HCEC 1CT (cell line): ENCODE measurements at places on chromosomes 2 and 18.

DNA sequence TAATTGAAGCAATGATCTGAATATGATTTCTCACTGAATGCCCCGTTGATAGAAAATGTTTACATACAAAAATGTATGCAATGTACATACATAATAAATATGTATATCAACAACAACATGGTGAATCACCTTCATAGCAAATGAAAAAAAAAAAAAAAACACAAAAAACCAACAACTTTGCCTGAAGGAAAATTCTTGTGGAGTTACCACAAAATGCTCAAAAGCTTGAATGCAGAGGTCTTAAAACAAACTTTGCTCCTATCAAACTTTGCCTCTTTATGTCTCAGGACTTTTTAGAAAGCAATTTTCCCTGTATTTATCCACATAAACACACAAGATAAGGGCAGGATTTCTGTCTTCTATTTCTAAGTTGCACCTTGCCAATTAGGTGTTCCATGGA, 92.9 kb upstream of the SIX2 start:
- no peak for DNase-seq

GRCh38 chr18:11948852-11949523, 32.3 kb upstream of the IMPA2 start:
- peak; percentile 69 for DNase-seq

GRCh38 chr2:230435431-230435830, 19.4 kb downstream of the SP100 start:
- no peak for DNase-seq

DNA sequence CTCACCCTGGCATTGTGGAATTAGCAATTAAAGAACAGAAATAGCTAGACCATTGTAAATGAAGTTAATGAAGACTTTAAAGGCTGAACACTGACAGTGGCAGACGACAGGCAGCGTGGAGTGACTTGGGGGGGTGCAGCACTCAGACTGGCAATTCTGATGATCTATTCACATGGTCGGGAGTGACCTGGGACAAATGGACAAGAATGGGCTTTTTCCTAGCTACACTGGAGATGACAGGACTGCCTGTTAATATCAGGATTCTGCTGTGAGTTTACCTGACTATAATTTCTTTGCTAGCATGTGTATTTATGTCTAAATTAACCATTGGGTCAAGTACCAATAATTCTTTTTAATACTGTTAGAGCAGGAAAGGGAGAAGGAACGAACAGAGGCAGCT, 199.6 kb downstream of the FBXO15 start:
- no peak for DNase-seq

- no peak for DNase-seq
Observed at GRCh38 chr2:235597081-235597615, 103.3 kb downstream of the AGAP1 start.

DNA sequence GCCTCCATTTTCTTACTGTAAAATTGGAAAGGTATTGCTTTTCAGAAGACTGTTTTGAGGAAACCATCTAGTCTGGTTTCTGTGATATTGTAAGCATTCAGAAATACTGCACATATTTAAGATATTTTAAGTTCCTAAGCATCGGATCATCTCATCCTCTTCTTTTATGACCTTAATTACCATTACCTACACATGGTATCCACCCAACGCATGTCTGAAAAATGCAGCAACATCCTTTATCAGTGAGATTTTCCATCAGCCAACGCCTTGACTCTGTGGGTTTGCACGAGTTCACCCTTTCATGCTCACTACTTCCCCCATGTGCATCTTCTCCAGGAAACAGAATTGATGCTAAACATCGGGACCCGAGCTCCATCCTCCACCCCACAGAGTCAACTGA, 84.3 kb downstream of the COL4A4 start:
- no peak for DNase-seq

DNA sequence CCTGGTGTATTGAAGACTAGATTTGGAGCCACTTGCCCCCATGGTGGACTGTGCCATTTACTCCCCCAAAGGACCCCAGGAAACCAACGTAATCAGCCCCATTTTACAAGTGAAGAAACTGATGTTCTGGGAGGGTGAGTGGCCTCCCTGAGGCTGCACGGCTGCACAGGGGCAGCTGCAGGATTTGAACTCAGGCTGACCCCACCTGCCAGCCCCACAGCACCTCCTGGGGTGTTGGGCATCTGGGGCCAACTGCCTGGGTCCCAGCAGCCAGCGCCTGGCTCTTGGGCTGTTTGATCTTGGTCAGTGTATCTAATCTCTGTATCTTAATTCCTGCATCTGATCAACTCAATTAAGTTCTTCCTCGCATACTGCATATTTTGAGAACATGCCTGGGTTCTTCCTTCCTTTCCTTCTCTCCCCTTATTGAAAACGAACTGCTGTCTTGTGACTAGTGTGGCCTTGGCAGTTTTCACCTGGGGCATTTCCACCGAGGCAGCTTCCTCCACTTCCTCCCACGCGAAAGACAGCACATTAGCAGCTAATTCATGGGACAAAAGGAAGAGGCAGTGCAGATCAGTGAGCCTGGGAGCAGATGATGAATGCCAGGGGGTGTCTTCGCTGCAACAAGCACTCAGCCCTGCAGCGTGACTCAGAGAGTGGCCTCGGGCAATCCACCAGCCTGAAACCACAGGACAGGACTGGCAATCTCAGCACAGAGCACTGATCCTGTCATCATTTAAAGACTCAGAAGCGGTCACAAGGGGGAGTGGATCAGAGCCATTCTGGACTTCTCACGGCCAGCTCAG, 184.1 kb upstream of the RAB12 start:
- no peak for DNase-seq

DNA sequence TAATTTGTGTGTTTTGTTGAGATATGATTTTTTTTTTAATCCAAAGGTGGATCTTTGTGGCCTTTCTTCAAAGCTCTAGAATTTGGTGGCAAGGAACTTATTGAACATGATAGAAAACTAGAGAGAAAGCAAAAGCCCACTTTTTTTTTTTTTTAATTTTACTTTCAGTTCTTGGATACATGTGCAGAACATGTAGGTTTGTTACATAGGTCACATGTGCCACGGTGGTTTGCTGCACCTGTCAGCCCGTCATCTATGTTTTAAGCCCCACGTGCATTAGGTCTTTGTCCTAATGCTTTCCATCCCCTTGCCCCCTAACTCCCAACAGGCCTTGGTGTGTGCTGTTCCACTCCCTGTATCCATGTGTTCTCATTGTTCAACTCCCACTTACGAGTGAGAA, 135.9 kb downstream of the RHBDD1 start:
- DNase-seq = no peak

GRCh38 chr2:145797692-145798091, 1277.8 kb upstream of the ZEB2 start:
- DNase-seq = no peak

DNA sequence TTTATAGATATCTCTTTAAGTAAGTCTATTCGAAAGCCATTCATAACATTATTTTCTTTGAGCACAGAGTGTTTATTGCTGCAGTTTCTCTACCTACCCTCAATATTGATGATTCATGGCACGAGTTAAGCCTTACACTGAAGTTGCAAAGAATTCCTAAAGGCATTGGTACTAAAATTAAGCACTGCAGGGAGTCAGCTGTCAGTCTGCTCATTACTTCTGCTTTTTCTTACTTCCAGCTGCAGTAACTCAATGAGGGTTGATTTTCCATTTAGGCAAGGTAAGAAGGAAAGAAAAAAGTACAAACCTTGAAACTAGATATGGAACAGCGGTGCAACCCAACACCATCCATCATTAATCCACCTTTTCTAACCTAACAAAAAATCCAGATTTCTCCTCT, 65.2 kb downstream of the RNF152 start:
- no peak for DNase-seq

GRCh38 chr2:129764376-129765325, 214.8 kb upstream of the RAB6C start:
- DNase-seq = no peak

GRCh38 chr2:132849118-132849517, 179.1 kb upstream of the LYPD1 start:
- no peak for DNase-seq

DNA sequence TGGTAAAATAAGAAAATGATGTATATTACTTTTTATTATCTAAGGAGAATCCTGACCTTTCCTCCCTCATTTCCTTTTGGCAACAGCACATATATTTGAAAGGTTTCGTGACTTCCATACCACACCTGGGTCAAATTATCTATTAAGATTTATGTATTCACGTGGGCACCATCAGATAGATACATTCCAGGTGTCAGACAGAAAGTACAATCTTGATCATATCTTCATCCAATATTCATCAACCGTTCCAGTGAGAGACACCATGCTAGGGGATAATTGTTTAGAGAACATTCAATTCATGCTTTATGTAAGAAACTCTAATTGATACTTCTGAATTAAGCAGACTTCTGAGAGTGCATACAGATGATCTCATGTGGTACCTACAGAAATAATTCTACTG, 73.7 kb downstream of the SCN9A start:
- no peak for DNase-seq

- DNase-seq = no peak
Observed at GRCh38 chr2:10417551-10418335, 30.4 kb downstream of the ODC1 start.

- DNase-seq = no peak
Observed at GRCh38 chr2:39491653-39492052, 54.6 kb upstream of the MAP4K3 start.

DNA sequence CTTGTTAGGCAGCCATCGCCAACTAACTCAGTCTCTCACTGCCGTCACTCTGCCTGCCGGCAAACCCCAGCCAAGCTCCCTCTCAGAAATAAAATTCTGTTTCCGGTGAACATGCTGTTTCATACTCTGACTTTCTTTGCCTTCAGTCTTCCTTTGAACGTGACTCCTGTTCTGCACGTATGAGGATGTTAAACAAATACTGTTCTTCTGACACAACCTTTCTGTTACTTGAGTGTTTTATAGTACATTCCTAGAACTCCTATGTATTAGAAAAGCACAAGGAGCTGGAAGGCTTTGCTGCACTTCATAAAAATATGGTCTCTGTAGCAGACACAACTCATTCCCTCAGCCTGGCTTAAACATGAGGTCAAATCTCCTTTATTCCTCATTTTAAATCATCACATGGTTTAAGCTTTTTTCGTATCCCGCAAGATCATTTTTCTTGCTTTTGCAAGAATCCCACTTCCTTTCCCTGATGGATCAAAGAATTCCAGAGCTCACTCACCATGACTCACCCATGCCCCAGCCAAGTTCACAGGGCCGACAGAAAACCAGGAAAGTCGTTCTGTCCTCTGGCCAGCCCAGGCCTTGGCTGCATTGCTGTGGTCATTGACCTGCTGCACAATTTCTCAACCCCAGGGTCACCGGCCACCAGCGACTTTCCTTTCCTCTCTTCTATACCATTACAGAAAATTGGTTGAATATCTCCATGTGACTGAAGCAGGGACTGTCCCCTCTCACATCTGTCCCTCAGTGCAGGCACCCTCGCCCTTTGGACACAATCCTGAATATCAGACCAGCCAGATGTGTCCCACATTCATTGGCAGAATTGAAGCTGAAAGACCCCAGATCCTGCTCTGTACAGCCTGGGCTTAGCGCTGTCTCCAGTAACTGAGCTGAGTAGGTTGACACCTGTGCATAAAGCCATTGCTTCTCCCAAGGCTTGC, 183.1 kb upstream of the ARL4C start:
- peak; percentile 99 for DNase-seq

- peak; percentile 67 for DNase-seq
Observed at GRCh38 chr2:238256594-238257104, 16.8 kb upstream of the HES6 start.

DNA sequence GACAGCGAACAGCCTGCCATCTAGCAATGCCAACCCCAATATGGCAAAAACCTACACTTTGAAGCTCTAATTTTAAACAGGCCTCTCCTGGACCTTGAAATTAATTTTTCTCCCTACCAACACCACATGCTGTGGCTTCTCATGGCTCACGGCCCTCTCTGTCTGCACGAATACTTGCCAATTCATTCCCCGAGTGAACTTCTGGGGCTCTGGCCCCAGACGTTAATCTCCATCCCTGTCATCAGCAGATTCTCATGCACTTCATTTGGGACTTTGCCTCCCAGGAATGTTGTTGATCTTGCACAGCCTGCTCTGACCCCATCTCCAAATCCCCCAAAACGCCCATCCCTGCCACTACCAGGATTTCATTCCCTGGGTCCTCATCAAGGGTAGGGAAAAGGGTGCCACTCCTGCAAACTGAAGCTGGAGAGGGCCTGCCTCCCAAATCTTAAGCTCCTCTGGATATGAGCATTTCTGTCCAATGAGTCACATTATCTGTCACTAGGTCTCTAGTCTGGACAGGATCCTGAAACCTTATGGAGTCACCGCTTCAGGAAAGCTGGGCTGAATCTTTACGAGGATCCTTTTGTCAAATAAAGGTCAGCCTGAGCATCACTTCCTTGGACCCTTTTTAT, 10.4 kb downstream of the FIGLA start:
- no peak for DNase-seq

DNA sequence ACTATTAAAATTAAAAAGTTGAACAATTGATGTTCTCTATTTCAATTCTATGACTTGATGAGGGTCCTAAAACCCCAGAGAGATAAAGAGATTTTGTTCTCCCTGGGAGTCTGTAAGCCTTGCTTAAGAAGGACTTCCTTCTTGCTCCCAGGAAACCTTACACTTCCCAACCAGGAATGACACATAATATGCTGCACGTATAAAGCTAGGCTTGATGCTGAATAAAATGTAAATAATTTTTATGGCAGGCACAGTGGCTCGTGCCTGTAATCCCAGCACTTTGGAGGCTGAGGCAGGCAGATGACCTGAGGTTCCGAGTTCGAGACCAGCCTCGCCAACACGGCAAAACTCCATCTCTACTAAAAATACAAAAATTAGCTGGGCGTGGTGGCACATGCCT, 27.8 kb downstream of the SPIRE1 start:
- peak; percentile 71 for DNase-seq

GRCh38 chr2:219289537-219290361, 10.6 kb downstream of the DNAJB2 start:
- peak; percentile 69 for DNase-seq

DNA sequence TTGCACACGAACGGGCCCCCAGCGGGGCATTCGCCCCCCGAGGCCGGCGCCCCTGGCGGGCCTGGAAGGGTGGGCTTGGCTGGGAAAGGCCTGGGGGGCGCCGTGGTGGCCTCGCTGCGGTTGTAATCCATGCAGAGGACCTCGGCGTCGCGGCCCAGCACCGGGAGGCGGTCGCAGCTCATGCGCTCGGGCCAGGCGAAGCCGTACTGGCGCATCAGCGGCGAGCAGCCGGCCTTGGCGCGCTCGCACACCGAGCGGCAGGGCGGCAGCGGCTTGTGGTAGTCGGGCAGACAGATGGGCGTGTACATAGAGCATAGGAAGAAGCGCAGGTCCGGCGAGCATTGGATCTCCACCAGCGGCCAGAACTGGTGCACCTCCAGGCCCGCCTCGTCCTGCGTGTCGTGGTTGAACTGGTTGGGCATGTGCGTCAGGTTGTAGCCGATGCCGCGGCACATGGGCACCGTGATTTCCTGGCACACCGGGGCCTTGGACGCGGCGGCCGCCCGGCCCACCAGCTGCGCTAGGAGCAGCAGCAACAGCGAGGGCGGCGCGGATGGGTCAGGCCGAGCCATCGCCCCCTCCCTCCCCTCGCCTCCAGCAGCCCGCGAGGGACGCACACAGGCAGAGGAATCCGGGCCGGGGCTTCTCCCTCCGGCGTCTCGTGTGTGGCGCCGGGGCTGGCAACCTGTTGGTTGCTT, 1.4 kb downstream of the FZD5 start:
- DNase-seq = no peak

GRCh38 chr2:240289701-240290431, 145.6 kb upstream of the GPC1 start:
- DNase-seq = no peak
